Sigmoid colon (tissue), 7 donors: ENCODE measurements at places on chromosomes 4 and X. TPM values are rescaled to one million over a fixed set of nuclear protein-coding genes. Genes with fewer than 3 reads are reported as not detected.

DNA sequence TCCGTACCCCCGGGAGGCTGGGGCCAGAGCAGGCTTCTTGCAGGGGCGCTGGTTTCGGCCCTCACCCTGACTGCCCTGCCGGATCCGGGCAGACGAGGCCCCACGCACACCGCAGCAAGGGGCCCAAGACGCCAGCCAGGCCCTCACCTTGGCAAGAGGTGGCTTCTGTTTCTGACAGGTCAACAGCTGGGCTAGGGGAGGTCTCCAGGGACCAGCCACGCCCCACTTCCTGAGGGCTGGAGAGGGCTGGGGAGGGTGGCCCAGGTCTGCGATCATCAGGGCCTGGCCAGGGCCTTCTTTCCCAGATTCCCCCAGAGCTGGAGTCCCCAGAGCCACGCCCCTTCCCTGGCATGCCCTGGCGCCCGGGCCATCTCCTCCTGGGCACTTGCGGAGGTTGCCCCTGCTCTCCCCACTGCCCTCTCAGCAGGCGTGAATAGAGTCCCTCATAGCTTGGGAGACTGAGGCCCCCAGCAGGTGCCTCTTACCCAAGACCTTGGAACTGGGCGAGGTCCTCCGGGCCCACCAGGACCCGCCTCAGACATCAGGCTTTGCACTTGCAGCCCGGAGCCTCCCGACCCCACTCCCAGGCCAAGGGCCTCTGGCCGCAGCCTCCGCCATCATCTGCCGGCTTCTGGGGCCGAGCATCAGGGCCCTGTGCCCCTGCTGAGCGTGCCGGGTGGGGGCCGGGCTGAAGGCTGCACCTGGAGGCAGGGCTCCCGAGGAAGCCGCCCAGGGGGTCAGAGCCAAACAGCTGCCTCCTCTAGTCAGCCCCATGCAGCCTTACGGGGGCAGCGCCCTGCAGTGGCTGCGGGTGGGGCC lies 6.3 kb upstream of the FGFR3 start:
- H3K36me3 ChIP-seq: no peaks in the 10 kb centered on the region
- no peaks in the 10 kb centered on the region for H3K4me1 ChIP-seq
- no peak overlapping the region for H3K27ac ChIP-seq
- no peaks in the 10 kb centered on the region for H3K27me3 ChIP-seq

DNA sequence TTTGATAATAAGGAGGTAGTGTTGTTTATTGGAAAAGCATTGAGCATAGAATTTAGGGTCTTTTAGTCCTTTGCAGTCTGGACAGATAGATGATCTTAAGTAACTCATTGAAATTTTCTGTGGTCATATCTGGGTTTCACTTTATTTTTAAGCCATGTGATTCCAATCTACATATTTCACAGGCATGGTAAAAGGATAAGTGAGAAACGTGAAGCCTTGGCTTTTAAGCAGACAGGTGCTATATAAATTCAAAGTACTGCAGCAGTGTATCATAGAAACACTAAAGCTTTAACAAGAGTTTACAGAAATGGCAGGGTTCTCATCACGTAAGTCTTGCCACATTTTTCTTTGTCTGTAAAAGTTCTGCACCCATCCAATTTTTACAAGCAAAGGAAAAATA lies 4.9 kb downstream of the PLS3 start:
- no peak overlapping the region for H3K4me3 ChIP-seq
- H3K4me1 ChIP-seq: no peaks in the 10 kb centered on the region
- no peak overlapping the region for H3K27ac ChIP-seq
- no peak for DNase-seq
- no peaks in the 10 kb centered on the region for H3K36me3 ChIP-seq

DNA sequence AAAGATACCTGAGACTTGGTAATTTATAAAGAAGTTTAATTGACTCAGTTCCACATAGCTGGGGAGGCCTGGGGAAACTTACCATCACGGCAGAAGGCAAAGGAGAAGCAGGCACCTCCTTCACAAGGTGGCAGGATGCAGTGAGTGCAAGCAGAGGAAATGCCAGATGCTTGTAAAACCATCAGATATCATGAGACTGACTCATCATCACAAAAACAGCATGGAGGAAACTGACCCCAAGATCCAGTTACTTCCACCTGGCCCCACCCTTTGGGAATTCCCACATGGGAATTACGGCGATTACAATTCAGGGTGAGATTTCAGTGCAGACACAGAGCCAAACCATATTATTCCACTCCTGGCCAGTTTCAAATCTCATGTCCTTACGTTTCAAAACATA lies 514.7 kb upstream of the SPANXN1 start:
- no peaks in the 10 kb centered on the region for H3K27me3 ChIP-seq
- H3K4me1 ChIP-seq: no peaks in the 10 kb centered on the region
- H3K36me3 ChIP-seq: no peaks in the 10 kb centered on the region

DNA sequence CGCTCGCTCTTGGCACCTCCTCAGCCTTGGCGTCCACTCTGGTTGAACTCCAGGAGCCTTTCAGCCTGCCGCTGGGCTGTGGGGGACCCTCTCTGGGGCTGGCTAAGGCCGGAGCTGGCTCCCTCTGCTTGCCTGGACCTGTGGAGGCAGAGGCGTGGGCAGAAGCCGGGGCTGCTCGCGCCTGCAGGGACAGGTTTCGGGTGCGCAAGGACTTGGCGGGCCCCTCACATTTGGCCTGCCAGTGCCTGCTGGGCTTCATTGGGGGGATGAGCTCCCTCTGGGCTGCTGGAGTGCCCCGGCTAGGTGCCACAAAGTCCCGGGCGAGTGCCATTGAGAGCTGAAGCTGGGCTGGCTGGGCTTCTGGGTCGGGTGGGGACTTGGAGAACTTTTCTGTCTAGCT lies 371.7 kb downstream of the FAM133A start:
- H3K27ac ChIP-seq: no peak overlapping the region
- no peaks in the 10 kb centered on the region for H3K36me3 ChIP-seq
- H3K4me1 ChIP-seq: no peaks in the 10 kb centered on the region
- DNase-seq: no peak

GRCh38 chr4:41303372-41304118 lies 46.8 kb downstream of the UCHL1 start:
- no peak overlapping the region for H3K4me3 ChIP-seq
- H3K27ac ChIP-seq: no peak overlapping the region
- no peaks in the 10 kb centered on the region for H3K4me1 ChIP-seq

DNA sequence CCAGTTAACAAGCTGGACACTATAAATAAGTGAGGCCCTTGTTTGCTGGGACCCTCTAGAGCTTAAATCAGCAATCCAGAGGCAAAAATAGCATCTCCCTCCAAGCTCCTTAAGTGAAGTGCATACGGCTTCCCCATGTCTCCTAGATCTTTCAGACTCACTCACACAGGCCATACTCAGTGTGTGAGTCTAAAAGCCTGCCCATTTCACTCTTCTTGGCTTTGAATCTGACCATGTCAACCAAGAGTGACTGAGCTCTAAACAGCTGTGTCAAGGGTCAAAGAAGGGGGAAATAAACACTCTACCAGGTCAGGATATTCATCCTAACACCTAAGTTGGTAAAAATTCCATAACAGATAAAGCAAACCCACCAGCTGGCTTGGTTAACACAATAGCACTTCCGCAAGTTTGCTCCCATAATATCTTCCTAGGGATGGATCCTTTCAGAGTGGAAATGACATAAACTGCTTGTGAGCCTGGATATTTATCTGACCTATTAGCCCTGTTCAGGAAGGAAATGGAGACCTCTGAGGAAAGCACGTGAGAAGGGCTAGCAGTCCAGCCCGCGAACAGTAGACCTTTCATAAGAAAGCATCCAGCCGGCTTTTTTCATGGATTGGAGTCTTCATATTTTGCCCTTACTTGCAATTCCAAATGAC lies 65.6 kb downstream of the MID1 start:
- no peaks in the 10 kb centered on the region for H3K36me3 ChIP-seq
- H3K27me3 ChIP-seq: no peaks in the 10 kb centered on the region
- peaks cover 7% of the 10 kb centered on the region for H3K4me1 ChIP-seq

GRCh38 chrX:8755813-8756212 lies 23.9 kb upstream of the ANOS1 start:
- no peaks in the 10 kb centered on the region for H3K36me3 ChIP-seq
- no peak overlapping the region for H3K27ac ChIP-seq
- DNase-seq: no peak

DNA sequence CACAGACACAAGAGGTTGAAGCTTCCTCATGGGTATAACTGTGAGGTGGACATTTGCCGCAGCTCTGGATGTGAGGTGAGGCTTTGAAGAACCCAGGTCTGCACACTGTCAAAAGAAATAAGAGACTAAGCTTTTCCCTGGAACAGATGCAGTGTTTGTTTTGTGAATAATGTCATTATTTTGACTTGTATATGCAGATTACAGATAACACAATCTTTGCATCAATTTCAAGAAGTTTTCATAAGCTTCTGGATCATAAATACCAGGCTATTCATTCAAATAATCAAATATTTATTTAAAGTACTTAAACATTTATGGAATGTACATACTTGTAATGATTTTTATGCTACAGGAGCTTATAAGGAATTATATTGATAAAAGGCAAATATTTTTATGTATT lies 174.8 kb downstream of the EPHA5 start:
- H3K4me1 ChIP-seq: no peaks in the 10 kb centered on the region
- H3K36me3 ChIP-seq: no peaks in the 10 kb centered on the region
- H3K4me3 ChIP-seq: no peak overlapping the region
- H3K27ac ChIP-seq: no peak overlapping the region

- H3K4me1 ChIP-seq: no peaks in the 10 kb centered on the region
- no peak for DNase-seq
- H3K36me3 ChIP-seq: no peaks in the 10 kb centered on the region
- H3K27me3 ChIP-seq: no peaks in the 10 kb centered on the region
- H3K27ac ChIP-seq: no peak overlapping the region
Measured at GRCh38 chr4:171629737-171630136, 183.5 kb upstream of the GALNTL6 start.

DNA sequence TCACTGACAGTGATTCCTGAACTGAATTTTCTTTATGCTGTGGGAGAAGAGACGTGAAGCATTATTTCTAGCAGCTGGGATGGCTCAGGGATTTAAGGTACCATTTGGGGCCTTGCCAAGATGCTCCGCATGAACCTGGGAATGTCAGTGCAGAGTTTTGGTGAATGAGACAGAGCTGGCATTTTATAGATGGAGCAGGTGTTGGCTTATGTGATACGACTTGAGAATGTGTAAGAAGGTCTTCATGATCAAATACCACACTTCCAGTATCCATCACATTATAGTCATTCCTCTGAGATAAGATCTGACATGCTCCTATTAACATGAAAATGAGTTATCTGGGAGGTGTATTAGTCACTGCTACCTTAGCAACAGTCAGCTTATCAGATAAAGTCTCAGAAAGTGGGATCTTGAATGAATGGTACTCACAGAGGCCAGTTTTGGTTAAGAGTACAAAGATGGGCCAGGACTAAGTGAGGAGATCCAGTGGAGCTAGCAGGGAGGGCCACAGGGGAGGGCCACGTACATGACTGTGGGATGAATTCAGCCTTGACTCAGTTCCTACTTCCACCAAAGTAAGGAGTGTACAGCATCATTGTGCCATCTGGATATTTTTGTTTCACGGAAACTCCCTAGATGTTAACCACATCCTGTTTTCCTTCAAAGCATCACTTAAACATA lies 116.7 kb downstream of the SPCS3 start:
- no peaks in the 10 kb centered on the region for H3K4me1 ChIP-seq
- no peaks in the 10 kb centered on the region for H3K27me3 ChIP-seq
- H3K36me3 ChIP-seq: no peaks in the 10 kb centered on the region
- DNase-seq: no peak
- H3K4me3 ChIP-seq: no peak overlapping the region
- H3K27ac ChIP-seq: no peak overlapping the region

GRCh38 chr4:117702353-117702752 lies 331.9 kb upstream of the NDST3 start:
- no peaks in the 10 kb centered on the region for H3K27me3 ChIP-seq
- H3K4me3 ChIP-seq: no peak overlapping the region
- no peak overlapping the region for H3K27ac ChIP-seq
- H3K36me3 ChIP-seq: no peaks in the 10 kb centered on the region
- DNase-seq: no peak

DNA sequence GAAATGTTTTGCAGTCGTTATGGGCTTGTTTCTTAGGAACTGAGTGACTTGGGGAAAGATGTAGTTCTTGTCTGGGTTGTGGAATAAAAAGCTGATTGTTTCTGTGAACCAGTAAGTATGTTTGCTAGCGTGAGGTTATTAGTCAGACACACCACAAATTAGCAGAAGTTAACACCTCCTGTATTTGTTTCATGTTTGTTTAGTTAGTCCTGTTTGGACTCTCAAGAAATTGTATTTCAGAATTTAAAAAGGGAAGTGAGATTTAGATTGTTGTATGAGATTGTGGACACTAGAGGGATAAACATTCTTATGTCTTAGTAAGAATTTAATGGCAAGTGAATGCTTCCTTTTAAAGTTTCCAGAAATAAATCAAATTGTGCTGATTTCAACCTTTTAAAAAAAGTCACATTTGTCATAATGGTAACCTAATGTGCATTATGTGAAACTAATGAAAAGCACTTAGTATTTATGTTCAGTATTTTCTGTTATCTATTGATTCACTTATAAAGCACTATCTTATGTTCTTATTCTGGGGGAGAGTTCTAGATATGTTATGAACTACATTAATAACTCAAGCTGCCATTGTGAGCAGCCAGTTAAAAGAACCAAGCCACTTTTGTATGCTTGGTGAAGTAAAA lies 25.6 kb downstream of the ATP10D start:
- H3K4me1 ChIP-seq: no peaks in the 10 kb centered on the region
- DNase-seq: no peak
- H3K4me3 ChIP-seq: no peak overlapping the region
- peak overlapping the region; percentile 40 for H3K27ac ChIP-seq
- no peaks in the 10 kb centered on the region for H3K36me3 ChIP-seq

GRCh38 chr4:8709050-8709728 lies 116.6 kb downstream of the CPZ start:
- H3K4me3 ChIP-seq: no peak overlapping the region
- H3K27ac ChIP-seq: no peak overlapping the region
- DNase-seq: peak; percentile 36
- no peaks in the 10 kb centered on the region for H3K27me3 ChIP-seq
- no peaks in the 10 kb centered on the region for H3K36me3 ChIP-seq

DNA sequence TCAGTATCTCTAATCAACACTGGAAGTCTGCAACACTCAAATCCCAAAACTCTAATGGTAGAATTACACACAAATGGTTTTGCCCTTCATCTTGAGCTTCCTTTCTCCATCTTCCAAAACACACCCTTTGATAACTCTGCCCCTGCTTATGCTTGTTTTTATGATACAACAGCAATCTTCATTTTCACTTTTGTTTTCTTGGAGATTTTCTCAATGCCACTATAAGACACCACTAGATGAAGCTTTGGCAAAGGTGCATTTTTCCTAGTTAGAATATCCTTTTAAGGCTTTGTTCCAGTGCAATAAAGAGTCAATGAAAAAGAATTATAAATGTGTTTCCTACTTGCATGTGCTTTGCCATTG lies 472.4 kb upstream of the NWD2 start:
- no peaks in the 10 kb centered on the region for H3K36me3 ChIP-seq
- no peaks in the 10 kb centered on the region for H3K4me1 ChIP-seq
- no peaks in the 10 kb centered on the region for H3K27me3 ChIP-seq
- H3K27ac ChIP-seq: no peak overlapping the region
- no peak for DNase-seq

- H3K4me1 ChIP-seq: peaks cover 22% of the 10 kb centered on the region
- DNase-seq: no peak
- no peaks in the 10 kb centered on the region for H3K36me3 ChIP-seq
- H3K4me3 ChIP-seq: no peak overlapping the region
- H3K27ac ChIP-seq: peak overlapping the region; percentile 32
- no peaks in the 10 kb centered on the region for H3K27me3 ChIP-seq
Measured at GRCh38 chr4:184814686-184815045, 11.1 kb downstream of the ACSL1 start.

- DNase-seq: no peak
- no peaks in the 10 kb centered on the region for H3K27me3 ChIP-seq
- H3K4me3 ChIP-seq: no peak overlapping the region
- no peaks in the 10 kb centered on the region for H3K4me1 ChIP-seq
- H3K27ac ChIP-seq: no peak overlapping the region
- no peaks in the 10 kb centered on the region for H3K36me3 ChIP-seq
Measured at GRCh38 chr4:56767567-56767966, 53.9 kb downstream of the SPINK2 start.

Gene SPATA4
- 0.36 TPM for total RNA-seq

Gene APELA
- total RNA-seq: 0.27 TPM

Gene NPY1R
- total RNA-seq: 0.49 TPM
